ENCODE measurements at places on chromosomes 5 and 9. TPM values are rescaled to one million over a fixed set of nuclear protein-coding genes. Genes with fewer than 3 reads are reported as not detected.

PCDHB4 gene
- 7.7 TPM for total RNA-seq

CSF2 gene
- not detected for total RNA-seq

C9 gene
- total RNA-seq = not detected

DNA sequence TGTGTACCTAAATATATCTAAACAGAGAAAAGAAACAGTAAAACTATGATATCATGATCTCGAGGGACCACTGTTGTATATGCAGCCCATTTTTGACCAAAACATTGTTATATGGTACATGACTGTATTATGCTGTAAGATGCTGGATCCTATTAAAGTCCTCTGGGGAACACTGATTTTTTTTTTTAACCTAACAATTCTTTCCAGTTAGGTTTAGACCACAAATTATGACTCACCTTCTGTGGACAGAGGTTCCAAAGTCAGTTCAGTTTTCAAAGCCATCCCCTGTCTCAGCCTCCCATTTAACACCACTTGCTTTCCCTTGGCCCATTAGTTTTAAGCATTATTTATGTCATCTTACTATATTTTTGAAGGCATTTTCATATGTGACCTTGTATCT, 27.1 kb downstream of the TRMO start:
- no peak for DNase-seq

DNA sequence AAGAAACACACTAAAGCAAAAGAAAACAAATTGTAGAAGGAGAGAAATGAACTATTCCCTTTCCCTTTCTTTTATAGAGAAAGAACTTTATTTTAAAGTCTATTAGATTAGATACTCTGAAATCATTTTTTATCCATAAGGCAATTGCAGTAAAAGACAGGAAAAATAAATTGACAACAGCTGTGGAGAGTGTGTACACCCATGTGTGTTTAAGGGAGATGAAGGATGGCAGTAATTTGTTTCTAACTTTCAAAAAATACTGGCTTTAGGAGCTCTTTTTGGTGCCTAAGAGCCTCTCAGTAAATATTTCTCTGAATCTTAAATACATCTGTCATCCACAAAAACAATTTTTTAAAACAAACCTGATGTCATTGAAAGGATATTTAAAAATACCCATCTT, 18.3 kb upstream of the ARL14EPL start:
- DNase-seq = no peak

DNA sequence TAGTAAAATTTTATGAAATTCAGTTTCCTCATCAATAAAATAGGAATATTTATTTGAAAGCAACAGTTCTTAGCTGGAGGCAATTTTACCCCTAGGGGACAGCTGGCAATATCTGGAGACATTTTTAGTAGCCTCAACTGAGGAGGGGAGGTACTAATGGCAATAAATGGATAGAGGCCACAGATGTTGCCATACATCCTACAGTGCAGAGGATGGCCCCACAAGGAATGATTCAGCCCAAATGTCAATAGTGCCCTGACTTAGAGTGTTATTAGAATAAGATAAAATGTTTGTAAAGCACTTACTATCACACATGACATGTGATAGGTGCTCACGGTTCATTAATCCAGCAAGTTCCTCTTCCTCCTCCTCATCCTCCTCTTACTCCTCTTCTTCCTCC, 293.6 kb downstream of the KCTD16 start:
- DNase-seq = no peak

- no peak for DNase-seq
Observed at GRCh38 chr9:135958485-135958884, 2.7 kb downstream of the UBAC1 start.

- DNase-seq = no peak
Observed at GRCh38 chr9:106775960-106776359, 87.0 kb upstream of the ZNF462 start.
